ENCODE measurements at places on chromosomes 3 and 15.

DNA sequence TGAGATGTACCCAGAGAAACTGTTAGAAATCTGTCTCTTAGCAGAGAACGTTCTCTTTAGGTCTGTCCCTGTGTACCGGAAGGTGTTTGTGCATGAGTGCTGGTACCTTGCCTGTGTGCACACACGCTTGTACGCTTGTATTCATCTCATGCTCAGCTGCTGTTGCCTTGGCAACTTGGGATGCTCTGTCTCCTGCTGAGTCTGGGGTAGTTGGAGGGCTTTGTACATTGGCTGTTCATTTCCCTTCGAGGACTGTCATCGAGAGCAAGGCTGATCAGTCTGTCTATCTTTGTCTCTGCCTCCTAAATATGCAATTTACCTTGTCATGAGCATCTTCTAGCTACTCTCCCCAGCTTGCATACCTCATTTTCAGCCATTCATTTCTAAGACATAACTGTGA, 147.2 kb downstream of the SLCO3A1 start:
- DNase-seq = no peak

GRCh38 chr15:101521591-101521990, 32.1 kb upstream of the PCSK6 start:
- no peak for DNase-seq

DNA sequence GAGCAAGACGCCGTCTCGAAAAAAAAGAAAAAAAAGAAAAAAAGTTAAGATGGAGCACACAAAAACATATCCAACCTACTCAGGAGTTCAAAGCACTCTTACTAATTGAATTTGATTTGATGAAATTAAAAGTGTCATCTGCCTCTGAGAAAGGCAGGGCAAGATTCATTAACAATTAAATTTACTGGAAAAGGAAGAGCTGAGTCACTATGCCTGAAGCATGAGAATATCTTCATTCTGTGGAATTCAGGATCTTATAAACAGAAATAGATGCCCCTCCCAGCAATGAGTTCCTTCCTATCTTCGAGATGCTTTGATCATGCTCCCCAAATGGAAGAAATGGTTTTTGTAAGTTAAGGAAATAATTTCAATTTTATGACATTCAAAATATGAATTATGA, 61.0 kb upstream of the ST3GAL6 start:
- no peak for DNase-seq

DNA sequence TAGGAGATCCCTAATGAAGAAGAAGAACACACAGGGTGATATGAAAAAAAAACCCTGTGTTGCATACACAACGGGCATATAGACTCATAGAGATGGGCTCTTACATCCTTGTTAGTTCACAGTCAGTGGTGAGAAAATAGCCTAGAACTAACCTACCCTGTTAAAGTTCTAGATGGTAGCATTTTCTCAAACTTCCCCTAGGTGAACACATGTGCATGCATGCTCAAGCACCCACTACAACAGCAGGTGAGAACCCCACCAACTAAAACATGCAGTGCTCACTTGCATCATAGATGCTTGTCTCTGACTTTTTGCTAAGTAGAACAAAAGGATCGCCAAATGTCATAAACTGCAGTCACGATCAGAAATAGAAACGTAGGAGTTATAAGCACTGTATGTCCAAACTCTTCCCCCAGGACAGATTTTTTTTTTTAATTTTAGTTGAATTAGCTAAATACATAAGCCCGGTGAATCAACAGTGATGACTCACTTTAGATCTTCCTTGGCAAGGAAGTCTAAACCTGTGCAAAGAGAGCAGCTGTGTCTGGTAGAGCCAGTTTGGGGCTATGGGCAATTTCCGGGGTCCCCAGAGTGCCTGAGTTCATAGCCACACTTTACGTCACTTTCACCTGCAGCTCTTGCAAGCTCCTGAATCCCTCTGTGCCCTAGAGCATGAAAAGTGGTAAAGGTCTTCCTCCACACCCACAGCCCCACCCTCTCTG, 96.2 kb upstream of the SEMA6D start:
- DNase-seq = no peak

DNA sequence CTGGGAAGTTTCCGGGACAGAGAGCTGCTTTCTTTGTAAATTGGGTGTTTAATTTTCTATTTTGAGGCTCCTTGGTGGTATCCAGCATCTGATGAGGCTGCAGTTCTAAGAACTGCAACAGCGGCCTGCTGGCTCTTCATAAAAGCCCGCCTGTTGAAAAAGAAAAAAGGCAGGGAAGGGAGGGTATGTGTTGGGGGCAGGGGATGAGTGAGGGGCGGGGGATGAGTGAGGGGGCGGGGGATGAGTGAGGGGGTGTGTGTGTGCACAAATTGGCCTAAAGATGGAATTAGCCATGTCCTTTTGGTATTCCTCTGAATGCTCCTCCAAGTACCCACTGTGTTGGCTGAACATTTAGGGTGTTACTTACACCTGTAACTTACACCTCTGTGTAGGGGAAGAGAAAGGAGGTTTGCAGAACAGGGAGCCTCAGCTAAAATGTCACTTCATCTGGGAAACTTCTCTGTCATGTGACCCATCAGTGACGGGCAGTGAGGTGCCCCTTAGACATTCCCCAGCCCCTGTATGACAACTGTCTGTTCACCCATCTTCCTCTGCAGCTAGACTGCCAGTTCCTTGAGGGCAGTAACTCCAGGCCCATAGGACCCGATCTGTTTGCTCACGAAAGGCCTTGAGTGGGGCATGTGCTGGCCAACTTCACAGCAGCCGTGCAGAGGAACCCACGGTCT, 57.6 kb downstream of the LRIG1 start:
- DNase-seq = no peak

GRCh38 chr15:79615754-79616153, 183.6 kb downstream of the MINAR1 start:
- DNase-seq = no peak

GRCh38 chr3:123773681-123774431, 110.3 kb downstream of the MYLK start:
- no peak for DNase-seq

DNA sequence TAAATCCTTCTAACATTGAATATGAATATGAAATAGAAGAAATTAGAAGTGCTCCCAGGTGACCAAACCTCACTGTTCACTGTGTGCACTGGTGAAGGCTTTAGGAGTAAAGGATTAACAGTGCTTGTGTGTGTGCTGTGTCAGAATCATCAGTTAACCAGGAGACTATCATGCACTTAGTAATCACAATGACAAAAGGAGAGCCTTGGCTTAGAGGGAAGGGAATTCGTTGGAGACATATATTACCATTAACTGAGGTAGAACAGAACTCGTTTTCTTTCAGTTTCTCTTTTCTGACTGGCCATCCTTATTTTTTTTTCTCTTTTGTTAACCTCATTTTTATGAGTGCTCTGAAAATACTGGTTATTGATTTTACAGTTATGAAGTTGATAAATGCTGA, 213.3 kb upstream of the GBE1 start:
- DNase-seq = no peak

GRCh38 chr3:33006081-33006480, 54.6 kb downstream of the CCR4 start:
- DNase-seq = no peak

DNA sequence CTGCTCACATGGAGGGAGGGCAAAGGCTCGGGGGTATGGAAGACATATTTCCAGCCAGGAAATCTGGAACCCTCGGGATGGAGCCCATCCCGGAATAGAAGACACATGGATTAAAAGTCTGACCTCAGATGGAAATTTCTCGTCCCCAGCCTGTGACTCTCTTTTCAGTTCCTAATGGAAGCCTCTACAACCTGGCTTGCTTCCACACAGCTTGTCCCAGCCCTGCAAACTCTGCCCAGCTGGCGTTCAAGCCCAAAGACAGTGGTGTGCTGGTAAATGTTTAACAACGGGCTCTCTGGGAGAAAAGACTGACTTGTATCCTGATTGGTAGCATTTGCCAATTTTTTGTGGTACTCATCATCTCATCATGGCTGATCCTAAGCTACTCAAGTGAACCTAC, 35.6 kb upstream of the TLE3 start:
- no peak for DNase-seq

DNA sequence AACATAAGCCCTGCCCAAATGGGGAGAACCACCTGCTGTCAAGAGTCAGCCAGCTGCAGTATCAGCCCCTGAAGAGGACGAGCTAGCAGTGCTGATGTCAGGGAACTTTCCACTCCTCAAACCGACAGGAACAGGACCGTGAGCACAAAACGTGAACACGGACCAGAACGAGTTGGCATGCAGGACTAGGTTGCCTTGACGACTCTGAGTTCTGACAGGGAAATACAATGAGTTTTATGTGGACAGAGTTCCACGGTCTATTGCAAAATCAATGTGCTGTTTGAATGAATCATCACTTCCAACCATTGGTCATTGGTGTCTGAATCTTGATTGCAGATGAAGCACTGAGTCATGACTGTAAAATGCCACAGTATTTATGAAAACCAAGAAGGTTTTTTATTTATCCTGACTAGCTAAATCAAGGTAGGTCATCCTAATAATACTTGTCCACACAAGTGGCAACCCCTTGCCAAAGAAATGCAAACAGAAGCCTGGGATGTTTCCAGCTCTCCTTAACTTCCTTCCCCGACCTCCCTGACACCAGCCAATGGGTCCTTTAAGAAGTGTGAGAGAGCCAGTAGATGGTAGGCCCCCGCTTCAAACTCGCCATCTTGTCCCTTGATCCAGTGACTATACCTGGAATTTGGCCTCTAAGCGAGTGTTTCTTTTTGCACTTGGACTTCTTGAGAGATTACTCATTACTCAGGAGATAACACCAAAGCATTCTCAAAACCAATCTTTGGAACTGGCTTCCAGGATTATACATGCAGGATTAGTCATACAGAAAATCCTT, 119.6 kb downstream of the ASB7 start:
- DNase-seq = no peak

DNA sequence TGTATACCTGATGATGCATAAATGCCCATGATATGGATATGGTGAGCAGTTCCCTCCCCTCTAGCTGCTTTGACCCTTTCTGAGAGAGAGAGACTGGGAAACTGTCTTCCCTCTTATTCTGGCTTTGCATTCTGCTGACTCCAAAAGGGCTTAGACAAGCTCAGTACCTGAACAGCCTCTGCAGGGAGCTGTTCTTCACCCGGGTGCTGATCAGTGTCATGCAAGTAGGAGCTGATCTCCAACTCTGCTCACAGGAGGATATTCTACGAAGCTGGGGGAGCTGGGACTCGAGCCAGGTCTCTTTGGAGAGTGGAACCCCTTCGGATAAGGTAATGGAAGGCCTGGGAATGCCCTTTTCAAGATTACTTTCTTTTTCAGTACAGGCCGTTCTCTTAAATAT, 237.1 kb downstream of the RYR3 start:
- no peak for DNase-seq

- DNase-seq = no peak
Measured at GRCh38 chr3:124600765-124601164, 129.5 kb upstream of the UMPS start.

GRCh38 chr3:197021231-197021630, 8.4 kb downstream of the MELTF start:
- no peak for DNase-seq

- no peak for DNase-seq
Measured at GRCh38 chr15:100332231-100332630, 9.5 kb downstream of the ADAMTS17 start.

GRCh38 chr3:177263615-177264368, 66.5 kb upstream of the TBL1XR1 start:
- no peak for DNase-seq

- no peak for DNase-seq
Measured at GRCh38 chr15:76149291-76149915, 89.6 kb downstream of the TMEM266 start.

DNA sequence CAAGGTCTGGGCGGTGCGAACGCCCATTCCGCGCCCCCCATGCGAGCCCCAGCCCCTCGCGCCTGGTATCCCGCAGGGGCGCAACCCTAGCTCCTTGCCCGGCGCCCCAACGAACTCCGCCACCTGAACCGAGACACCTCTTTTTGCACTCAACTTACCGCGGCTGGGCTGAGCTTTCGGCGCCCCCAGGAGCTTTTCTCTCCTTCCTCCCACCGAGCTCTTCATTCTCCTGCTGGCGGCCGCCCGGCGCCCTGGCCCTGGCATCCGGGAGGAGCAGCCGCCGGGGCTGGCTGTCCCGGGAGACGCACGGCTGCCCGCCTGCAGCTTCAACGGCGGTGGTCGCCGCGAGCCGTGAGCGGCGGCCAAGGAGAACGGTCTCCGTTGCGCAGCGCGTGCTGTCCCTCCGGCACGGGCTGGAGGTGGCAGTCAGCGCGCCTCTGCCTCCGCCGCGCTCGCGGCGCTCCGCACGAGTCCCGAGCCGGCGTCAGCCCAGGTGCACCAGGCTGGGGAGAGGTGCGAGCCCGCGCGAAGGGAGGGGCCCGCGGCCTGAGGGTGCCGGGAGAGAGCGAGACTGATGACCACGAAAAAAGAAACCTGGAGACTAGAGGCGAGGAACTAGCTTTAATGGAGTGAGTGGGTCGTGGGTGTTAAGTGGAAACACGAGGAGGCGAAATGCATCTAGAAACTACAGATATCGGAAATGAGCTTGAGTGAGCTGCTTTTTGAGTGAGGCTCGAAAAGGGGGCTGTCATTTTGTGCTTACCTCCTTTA, 621.5 kb upstream of the ZNF385D start:
- DNase-seq = no peak

DNA sequence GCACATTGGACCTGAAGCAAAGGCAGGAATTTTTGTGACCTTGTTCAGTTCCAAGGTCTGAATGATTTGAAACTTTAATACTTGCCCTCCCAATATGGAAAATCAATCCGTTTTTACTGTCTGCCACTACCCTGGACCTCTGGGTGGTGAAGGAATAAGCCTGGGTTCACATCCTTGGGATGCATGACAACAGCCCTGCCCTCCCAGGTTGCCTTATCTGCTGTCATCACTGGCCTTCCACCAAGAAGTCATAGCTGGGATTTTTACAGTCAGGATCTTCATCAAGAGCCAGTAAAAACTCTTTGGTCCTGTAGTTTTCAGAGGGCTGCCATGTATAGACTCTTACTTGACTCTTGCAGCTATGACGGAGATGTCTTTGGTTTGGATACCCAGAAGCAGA, 128.6 kb downstream of the MYLK start:
- DNase-seq = no peak

DNA sequence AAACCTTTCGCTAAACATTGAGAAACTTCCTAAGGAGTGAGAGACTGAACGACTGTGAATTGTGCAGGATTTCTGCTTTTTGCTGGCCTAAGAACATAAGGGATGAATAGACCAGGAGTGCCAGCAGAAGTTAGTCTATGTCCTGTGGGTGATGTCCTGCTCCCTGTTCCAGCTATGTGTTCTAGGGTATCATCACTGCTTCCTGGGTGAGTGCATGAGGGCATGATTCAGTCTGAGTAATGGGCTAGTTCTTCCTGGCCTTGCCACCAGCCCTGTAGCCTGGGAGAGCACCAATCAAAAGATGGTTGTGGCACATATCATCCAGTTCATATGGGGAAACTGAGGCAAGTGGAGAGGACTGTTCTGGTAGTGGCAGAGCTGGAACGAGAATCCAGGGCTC, 153.9 kb upstream of the TPM1 start:
- no peak for DNase-seq

- no peak for DNase-seq
Measured at GRCh38 chr3:4322635-4323034, 19.5 kb downstream of the SETMAR start.

GRCh38 chr3:141257961-141258360, 26.3 kb downstream of the PXYLP1 start:
- no peak for DNase-seq

GRCh38 chr3:77042882-77043281, 3.0 kb downstream of the ROBO2 start:
- DNase-seq = no peak

GRCh38 chr15:80953953-80954778, 35.5 kb downstream of the MESD start:
- no peak for DNase-seq

- no peak for DNase-seq
Measured at GRCh38 chr3:37943126-37943525, 47.5 kb upstream of the VILL start.

GRCh38 chr3:16311960-16312451, 47.0 kb downstream of the OXNAD1 start:
- peak; percentile 43 for DNase-seq
